Activated T-cell treated with anti-CD3 and anti-CD28 coated beads for 1 hour (primary cell): ENCODE measurements at places on chromosomes 12 and 14.

DNA sequence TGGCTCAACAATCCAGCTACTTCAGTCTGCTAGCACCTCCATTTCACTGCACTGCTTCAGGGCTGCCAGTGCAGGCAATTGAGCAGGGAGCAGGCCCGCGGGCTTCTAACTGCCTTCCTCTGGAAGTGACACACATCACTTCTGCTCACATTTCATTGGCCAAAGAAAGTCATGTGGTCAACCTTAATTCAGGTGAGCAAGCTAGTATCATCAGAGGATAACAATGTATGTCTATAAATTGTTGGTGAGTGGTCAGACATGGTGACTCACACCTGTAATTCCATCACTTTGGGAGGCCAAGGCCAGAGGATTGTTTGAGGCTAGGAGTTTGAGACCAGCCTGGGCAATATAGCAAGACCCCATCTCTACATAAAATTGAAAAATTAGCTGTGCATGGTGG lies 22.3 kb upstream of the CHGA start:
- no peak for DNase-seq

- no peak for DNase-seq
Measured at GRCh38 chr12:50187084-50187900, 20.1 kb upstream of the CERS5 start.

GRCh38 chr12:130709151-130709970 lies 6.7 kb downstream of the RIMBP2 start:
- no peak for DNase-seq

- DNase-seq, result no peak
Measured at GRCh38 chr14:59630288-59630963, 53.8 kb upstream of the CCDC175 start.

DNA sequence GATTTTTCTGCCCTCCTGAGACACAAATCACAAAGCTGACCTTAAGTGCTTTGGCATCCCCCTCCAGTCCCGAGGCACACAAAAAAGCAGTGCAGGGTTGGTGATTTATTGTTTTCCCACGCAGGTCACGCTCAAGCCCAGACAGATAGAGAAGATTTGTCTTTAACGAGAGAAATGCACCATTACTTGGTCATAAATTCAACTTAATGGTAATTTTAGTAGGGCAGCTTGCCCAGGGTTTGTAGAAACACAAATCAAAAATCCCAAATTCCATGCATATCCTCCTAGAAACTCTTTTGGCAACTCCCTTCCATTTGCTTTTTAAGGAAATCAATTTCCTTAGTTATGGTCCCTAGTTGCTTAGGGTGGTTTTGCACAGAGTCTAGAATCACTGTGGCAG lies 132.6 kb downstream of the IGF1 start:
- DNase-seq, result no peak

DNA sequence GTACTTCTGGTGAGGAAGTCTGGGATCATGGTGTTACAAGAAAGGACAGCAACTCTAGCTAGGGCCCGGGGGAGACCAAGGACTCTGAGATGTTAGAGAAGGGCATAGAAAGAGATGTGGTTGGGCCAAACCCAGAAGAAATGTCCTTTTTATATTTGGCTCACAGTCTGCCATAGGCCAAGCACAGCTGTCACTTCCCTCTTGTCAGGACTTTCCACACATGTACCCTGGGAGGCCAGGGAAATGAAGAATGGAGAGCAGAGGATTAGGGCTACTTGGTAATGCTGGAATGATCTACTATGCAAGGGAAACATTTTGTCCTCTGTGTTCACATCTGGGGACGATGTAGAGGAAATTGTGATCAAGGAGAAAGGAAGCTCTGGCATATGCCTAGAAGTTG lies 9.2 kb downstream of the MYO1A start:
- no peak for DNase-seq

- DNase-seq, result no peak
Measured at GRCh38 chr12:106086696-106087095, 52.1 kb downstream of the NUAK1 start.

DNA sequence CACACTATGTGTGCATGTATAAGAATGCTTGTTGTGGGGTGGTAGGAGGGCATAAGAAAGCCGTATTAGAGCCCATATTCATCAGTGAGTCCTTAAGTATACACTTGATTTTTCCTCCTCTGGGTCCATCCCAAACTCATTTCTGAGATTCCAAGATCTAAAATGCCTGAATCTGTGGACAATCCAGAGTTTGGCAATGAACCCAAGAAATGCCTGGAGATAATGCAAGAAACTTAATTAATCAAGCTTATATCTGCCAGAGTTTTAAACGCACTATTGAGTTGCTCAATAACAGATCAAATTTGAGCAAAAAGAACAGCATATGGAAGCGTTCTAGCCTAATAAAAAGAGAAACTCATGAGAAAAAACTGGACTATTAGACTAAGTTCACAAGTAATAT lies 143.4 kb upstream of the NAV3 start:
- no peak for DNase-seq

DNA sequence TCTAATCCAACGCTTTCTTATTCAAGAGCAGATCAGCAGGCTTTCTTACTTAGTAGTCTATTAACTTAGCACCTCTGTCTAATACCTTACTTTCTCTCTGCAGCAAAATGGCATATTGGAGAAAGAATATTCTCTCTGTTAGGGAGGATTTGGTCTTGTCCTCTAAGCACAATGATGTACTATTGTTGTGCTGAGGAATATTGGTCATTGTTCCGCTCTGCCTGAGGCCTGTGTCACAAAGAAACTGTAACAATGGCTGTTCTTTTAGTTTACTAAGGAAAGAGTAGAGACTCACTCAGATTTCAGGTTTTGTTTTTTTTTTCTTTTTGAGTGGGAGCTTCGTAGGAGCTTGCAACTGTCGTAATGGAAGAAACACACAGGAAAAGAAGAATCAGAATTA lies 1358.8 kb downstream of the LRFN5 start:
- no peak for DNase-seq

GRCh38 chr12:91920276-91920675 lies 225.4 kb downstream of the BTG1 start:
- no peak for DNase-seq

DNA sequence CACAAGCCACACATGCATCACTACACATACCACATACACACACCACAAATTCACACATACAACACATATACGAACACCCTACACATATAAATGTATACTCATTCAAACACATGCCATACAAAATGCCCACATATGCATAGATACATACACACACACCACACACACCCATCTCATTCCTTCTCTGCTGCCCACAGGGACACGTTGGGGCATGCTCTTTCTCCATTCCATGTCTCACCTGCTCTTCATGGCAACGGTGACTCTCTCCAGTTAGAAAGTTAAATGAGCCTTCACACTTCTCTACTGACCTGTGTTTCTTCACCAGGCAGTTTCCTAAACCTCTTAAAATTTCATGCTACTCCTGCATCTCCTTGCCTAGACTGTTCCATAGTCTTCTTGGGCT lies 1194.8 kb downstream of the BCL11B start:
- no peak for DNase-seq
